8988T (cell line): ENCODE measurements at places on chromosomes 7 and 10.

GRCh38 chr10:125248489-125248888 lies 88.1 kb upstream of the CTBP2 start:
- no peak for DNase-seq

GRCh38 chr7:94957061-94957460 lies 49.7 kb downstream of the PPP1R9A start:
- DNase-seq = no peak

- no peak for DNase-seq
These were observed 24.0 kb upstream of the CNPY1 start for GRCh38 chr7:155570171-155570958.

GRCh38 chr10:129531195-129531968 lies 64.3 kb downstream of the MGMT start:
- peak; percentile 60 for DNase-seq

- no peak for DNase-seq
These were observed 61.6 kb upstream of the SRPK2 start for GRCh38 chr7:105450177-105450861.

- no peak for DNase-seq
These were observed 42.8 kb downstream of the GLI3 start for GRCh38 chr7:42194238-42194637.

DNA sequence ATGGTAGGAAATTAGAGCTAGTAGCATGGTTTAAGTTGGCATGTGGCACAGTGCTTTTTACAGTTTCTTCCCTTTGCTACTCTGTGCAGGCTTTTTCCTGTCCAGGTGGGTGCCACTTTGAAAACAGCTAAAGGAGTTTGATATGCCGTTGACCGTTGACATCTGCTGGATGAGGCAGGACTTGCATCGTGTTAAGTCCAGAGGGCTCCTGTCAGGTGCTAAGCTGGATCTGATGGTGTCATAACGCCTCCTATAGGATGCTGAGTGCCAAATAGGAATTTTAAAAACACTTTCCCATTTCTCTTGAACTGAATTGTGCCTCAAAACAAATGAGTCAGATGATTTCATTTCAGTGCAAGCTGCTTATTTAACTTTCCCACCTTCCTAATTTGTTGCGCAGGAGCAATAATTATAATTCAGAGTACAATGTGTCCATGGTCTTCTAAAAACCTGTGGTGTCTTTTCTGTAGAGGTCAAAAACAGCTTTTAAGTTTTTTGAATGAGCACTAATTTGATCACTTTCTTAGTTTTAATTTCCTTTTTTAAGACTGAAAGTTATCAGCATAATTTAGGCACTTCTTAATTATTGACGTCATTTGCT lies 178.3 kb downstream of the CDCA7L start:
- DNase-seq = peak; percentile 24

- no peak for DNase-seq
These were observed 82.7 kb downstream of the SMURF1 start for GRCh38 chr7:99061001-99061776.

DNA sequence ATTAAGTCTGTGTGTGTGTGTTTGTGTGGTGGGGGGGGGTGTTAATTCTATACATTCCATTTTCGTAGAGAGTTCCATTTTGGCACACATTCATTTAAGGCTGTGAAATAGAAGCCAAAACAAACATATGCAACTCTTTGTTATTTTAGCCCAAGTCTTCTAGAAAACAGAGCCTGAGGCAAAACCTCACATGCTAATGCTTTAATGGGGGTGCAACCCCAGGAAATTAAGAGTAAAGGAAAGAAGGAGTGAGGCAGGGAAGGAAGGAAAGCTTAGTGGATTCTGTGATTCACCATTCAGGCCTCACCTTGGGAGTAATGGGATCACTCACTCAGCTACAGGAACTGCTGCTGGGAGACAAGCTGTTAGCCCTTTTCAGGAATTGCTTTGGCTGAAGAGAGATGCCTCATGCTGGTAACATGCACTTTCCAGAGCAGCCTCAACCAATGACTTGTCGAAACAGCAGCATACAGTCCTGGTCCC lies 73.0 kb upstream of the CTTNBP2 start:
- no peak for DNase-seq

DNA sequence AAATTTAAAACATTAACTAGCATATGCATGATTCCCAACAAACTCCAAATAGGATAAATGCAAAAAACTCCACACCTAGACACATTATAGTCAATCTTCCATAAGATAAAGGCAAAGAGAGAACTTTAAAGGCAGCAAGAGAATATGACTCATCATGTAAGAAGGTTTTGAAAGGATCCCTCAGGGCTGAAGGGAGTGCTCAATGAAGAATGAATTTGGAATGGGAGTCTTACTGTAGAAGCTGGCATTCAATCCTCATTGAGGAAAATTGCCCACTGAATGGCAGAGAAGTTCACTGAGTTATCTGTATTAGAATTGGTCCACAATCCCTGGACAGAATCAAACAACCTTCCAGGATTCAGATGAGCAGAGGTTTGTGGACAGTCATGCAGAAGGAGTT lies 26.1 kb upstream of the ZNF365 start:
- no peak for DNase-seq

GRCh38 chr7:143257501-143257900 lies 5.7 kb upstream of the GSTK1 start:
- DNase-seq = no peak

DNA sequence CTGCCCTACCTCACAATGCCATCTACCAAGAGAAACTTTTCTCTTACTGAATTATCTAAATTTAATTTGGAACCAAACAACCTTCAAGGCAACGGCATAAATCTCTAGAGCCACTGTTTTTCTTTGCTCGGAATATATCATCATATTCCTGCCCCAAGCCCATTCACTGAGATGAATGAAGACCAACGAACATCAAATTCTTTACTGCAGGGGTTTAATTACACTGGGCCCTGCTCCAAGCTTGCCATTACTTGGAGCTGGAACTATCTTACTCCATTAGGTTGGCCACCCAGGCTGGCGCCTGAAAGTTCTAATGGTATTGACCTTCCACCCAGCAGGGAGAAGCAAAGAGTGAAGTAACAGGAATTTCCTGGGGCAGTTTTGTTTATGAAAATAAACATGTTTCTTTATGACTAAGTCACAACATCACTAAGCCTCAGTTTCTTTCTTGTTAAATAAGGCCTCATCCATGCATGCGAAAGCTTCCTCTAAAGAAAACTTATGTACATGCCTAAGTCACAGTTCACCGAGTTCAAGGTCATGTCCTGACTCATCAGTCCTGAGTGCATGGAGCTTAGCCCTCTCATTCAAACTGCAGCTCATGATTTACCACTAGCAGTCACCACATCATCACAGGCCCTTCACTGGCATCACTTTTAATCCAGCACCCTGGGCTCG lies 42.1 kb upstream of the ANAPC16 start:
- DNase-seq = no peak

DNA sequence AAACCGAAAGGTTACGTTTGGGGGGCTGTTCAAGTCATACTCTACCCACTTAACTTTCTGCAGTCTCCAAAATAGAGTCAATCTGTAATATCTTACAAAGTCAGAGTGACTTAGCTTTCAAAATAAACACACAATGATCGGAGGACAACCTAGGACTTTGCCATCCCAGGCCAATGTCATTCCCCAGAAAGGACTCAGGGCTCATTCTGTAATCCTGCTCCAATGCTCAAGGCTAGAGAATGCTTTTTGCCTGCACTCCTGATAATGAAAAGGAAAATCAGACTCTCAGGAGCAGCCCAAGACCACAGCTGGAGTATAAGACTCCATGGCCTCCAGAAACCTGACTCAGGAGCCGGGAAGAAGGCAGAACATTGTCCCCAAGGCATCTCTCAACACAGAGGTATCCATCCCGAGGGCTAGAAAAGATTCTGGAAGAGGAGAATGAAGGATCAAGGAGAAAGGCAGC lies 28.5 kb upstream of the ASCC1 start:
- no peak for DNase-seq

DNA sequence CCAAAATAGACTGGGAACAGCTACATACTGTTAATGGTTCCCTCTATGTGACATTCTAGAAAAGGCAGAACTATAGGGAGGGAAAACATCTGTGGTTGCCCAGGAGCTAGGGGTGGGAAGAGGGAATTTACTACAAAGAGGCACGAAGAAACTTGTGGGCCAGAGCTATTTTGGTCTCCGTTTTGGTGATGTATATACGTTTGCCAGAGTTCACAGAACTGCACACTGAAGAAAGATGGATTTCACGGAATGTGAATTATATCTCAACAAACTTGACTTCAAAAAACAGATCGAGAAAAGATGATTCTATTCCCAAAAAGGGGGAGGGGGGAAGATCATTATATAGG lies 386 bp upstream of the AS3MT start:
- DNase-seq = peak; percentile 14

GRCh38 chr7:156892081-156892800 lies 742 bp downstream of the LMBR1 start:
- no peak for DNase-seq

- DNase-seq = no peak
These were observed 101.5 kb upstream of the PODXL start for GRCh38 chr7:131657881-131658280.

- no peak for DNase-seq
These were observed 49.8 kb downstream of the CNOT4 start for GRCh38 chr7:135459951-135460567.

GRCh38 chr7:151744656-151745638 lies 132.0 kb downstream of the PRKAG2 start:
- peak; percentile 49 for DNase-seq

DNA sequence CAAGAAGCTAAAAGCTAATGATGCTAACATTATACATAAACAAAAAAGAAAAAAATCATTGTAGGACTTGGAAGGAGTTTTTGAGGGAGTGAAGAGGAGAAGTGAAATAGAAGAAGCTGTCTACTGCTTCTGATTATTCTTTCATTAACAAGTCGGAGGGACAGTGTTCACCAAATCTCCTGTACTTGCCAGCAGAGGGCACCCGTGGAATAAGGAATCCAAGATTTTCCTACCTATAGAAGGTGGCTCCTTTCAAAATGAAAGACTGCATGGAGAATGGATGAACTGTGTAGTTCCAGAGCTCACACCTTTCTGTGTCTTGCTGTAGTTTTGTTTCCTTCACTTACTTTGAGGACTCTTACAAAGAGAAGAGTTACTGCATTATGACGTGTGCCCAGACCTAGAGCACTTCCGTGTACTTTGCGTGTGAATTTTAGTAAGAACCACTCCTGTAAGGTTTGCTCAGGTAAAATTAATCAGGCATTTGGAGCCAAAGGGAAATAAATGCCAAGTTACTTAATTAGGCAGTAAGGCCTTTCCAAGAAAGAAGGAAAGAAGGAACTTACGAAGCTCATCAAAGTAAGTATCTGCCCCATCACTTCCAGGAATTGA lies 145.1 kb downstream of the SEMA3D start:
- DNase-seq = no peak

DNA sequence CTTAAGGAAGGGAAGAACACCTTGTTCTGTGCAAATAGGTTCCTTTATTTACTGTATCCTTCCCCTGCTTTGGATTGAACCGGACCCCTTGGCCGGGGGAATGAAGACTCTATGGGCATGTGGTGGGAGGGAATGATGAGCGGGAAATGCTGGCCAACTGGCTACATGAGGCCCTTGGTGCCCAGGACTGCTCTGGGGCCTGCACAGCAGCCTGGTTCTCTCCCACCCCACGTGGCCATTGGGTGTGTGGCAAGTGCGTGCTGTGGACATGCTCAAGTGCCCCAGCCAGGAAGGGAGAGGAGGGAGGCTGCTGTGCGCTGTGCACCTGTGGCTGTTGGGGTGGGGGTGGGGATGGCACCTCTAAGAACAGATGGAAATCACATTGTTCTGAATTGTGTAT lies 917.0 kb upstream of the GHITM start:
- DNase-seq = no peak

- no peak for DNase-seq
These were observed 626 bp downstream of the PRPF18 start for GRCh38 chr10:13587391-13587790.

- no peak for DNase-seq
These were observed 148.5 kb downstream of the LRRN3 start for GRCh38 chr7:111239437-111239836.

DNA sequence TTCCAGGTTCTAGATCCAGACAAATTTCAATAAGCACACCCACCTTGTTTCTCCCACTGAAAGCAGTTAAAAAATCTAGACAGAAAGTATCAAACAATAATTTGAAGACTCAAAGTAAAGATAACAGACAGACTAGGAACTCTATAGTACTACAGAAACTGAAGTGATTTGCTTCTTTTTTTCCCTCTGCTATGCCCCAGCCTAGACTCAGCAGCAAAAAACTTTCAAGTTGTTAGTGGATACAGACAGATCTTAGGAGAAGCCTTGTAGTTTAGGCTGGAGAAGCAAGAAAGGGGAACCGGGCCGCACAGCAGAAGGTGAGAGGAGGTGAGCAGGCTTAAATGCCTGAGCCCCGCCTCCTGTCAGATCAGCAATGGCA lies 65.1 kb downstream of the IGF2BP3 start:
- DNase-seq = no peak

DNA sequence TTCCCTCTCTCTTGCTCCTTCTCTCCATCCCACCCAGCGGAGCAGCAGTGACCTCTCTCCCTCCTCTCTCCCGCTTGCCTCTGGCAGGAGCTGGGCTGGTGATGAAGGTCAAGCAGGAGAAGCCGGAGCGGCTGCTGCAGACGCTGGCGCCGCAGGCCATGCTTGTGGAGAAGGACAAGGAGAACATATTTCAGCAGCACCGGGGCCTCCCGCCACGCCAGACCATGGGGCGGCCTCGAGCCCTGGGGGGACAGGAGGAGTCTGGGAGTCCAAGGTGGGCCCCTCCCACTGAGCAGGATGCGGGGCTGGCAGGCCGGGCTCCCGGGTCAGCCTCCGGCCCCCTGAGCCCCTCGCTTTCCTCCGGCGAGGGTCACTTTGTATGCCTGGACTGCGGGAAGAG lies 17.3 kb downstream of the ZNF775 start:
- DNase-seq = no peak

GRCh38 chr10:132248455-132249225 lies 59.1 kb downstream of the STK32C start:
- DNase-seq = peak; percentile 70

- no peak for DNase-seq
These were observed 72.4 kb upstream of the SP4 start for GRCh38 chr7:21355406-21355874.

- no peak for DNase-seq
These were observed 660.2 kb upstream of the IGFBP3 start for GRCh38 chr7:46581268-46581667.

- no peak for DNase-seq
These were observed 265.9 kb upstream of the YAE1 start for GRCh38 chr7:39300276-39300675.

GRCh38 chr10:4851846-4852245 lies 25.8 kb downstream of the AKR1E2 start:
- DNase-seq = no peak

GRCh38 chr10:97546456-97547270 lies 25.9 kb upstream of the ANKRD2 start:
- DNase-seq = no peak
